Neural progenitor cell (in vitro differentiated cells): ENCODE measurements at places on chromosomes 7 and 10. TPM values are rescaled to one million over a fixed set of nuclear protein-coding genes. Genes with fewer than 3 reads are reported as not detected.

DNA sequence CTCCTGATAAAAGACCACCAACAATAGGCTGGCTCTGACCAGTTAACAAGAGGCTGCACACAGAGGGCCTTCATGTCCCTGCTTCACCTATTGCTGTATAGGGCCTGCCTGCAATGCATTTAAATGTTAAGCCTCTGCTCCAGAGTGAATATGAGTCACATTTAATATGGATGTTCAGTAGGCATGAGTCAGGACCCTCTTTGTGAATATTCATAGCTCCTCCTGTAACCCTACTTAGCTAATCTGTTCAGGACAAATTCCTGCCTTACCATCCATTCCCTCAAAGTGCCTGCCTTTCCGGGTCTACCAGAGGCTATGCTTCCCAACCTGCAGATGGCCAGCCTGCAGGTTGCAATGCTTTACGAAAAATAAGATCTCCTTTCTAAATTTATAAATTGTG lies 32.5 kb downstream of the ARHGAP22 start:
- no peak for DNase-seq
- H3K4me3 ChIP-seq = no peak overlapping the region
- H3K27ac ChIP-seq = no peak overlapping the region
- H3K27me3 ChIP-seq = no peaks in the 10 kb centered on the region
- H3K4me1 ChIP-seq = no peaks in the 10 kb centered on the region

DNA sequence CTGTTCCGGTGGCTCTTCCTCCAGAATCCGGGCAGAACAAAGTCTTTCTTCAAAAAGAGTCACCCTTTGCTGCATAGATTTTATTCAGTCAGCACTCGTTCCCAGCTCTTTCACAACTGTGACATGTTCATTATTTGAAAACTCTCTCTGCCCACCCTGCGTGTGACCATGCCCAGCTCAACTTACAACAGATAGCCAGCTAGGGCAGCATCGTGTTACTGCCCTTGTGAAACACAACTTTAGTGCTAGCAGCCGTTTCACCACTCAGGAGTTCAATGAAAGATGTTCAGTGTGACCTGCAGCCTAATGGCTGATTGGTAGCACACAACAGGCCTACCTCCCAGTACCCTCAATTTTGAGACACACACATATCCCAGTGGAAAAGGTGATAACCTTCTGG lies 57.9 kb downstream of the ZNF438 start:
- no peaks in the 10 kb centered on the region for H3K36me3 ChIP-seq
- no peak for DNase-seq
- H3K27ac ChIP-seq = no peak overlapping the region
- no peak overlapping the region for H3K4me3 ChIP-seq
- H3K4me1 ChIP-seq = no peaks in the 10 kb centered on the region

DNA sequence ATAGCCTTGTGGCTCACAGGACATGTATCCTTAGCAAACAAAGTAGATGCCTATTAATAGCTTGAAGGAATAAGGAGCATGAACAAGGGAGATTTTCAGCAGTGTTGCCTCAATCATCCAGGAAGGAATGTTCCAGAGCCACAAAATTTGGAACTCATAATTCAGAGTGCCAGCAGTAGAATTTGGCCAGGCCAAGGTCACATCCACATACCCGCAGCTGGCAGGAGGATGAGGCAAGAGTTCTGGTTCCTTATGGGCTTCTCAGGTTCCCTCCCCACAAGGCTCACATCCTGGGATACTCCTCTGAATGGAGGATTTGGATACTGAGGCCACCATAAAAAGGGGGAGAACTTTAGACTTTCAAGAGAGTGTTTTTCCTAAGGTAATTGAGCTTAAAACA lies 45.8 kb downstream of the SUFU start:
- H3K4me1 ChIP-seq = peaks cover 12% of the 10 kb centered on the region
- H3K27ac ChIP-seq = no peak overlapping the region
- no peak overlapping the region for H3K4me3 ChIP-seq
- H3K36me3 ChIP-seq = no peaks in the 10 kb centered on the region

GRCh38 chr7:37290731-37291130 lies 157.9 kb downstream of the ELMO1 start:
- no peak overlapping the region for H3K27ac ChIP-seq
- DNase-seq = no peak
- no peak overlapping the region for H3K4me3 ChIP-seq
- H3K27me3 ChIP-seq = no peaks in the 10 kb centered on the region
- no peaks in the 10 kb centered on the region for H3K36me3 ChIP-seq

Gene CHAT
- not detected in 2 replicates for total RNA-seq
